ENCODE measurements at places on chromosomes 11 and 22.

DNA sequence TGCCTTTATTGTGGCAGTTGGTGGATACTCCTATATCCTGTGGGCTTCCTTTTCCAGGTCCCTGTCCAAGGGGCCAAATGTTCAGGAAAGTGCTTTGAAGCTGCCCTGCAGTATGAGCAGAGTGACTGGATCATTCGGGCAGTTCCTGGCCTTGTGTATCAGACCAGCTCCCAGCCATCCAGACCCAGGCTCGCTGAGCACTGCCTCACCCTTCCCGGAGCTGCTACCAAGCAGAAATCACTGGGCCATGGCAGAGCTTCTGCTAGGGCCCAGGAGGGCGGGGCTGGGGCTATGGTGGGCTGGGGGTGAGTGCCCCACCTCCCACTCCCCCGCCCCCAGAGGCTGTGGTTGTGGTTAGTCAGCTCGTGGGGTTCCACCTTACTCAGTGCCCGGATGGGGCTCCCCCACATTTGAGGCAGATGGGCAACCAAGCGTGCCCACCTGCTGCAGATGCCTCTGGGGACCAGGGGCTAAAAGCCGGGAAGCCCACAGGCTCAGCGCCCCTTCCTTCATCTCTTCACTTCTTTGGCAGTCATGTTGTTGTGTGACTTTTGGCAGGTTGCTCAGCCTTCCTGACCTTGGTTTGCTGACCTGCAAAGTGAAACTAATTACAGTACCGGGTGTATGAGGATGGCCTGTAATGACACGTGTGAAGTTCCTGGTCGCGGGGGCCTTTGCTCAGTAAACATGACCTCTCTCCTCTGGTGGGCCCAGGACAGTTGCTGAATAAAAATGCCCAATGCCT is 2.1 kb upstream of the LRRC32 start:
- no peak for DNase-seq

- no peak for DNase-seq
Observed at GRCh38 chr11:83982825-83983224, 696.7 kb upstream of the CCDC90B start.

GRCh38 chr22:28817919-28818859 is 17.8 kb upstream of the XBP1 start:
- no peak for DNase-seq

DNA sequence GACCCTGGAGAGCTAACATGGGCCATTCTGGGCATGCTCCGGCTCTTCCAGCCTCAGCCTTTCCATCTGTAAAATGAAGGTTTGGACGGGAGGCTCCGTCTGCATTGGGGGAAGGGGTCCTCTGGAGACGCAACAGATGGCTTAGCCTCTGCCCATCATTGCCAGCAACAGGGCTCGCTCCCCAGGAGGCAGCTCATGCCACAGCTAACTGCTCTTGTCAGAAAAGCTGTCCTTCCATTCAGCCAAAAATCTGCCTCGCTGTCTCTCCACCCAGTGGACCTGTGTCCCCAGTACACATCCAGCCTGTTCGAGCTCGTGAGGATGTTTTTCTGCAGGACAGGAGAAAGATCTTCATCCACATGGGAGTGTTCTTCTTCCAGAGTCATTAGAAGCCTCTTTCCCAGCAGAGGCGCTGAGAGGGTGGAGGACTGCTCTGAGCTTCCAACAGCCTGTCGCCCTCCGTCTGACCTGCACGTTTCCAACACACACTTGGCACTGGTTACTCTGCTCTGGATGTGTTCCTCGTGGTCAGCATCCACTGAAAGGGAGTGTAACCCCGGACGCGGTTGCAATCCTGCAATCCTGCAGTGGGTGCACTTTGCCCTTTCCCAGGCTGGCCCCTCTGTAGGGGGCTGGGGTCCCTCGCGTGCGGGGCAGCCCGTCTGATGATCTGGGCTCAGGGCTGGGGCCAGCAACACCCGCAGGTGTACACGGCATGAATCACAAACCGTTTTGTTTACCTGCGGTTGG is 1340.9 kb downstream of the TBC1D22A start:
- no peak for DNase-seq

GRCh38 chr11:1223346-1224110 is 662 bp downstream of the MUC5B start:
- no peak for DNase-seq

DNA sequence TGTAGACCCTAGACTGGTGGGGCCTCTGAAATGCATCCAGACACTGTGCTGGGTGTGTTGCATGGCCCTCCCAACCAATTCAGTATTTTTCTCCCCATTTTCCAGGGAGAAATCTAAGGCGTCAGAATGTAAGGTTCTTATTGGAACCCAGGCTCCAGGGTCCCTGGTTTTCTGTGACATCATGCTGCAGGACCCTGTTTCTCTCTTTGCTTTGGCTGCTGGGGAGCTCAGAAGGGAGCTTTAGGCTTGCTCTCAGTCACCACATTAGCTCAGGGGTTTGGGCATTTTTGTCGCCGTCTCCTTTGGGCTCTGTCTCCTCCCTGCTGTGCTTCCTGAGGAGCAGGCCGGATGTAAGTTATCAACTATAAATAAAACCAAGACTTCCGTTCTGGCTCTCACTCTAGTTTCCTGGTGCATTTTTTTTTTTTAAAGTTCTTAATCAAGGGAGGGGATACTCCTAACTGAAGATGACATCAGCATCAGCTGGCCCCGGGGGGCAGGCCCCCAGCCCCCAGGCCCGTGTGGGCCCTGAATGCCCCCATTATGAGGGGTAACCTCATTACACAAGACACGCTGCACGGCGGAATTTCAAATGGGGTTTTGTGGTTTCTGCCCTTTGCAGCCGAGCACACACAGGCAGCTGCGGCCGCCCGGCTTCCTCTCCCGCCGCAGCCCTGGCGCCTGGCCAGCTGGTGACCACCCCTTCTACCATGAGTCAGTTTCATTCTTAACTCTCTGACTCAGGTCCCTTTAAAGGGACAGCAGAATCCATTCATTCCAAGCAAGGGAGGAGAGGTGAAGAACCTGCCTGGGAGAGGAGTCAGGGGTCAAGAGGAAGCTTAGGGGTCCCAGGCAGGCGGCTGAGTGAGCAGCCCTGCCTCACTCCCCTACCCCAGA is 3.2 kb downstream of the MYEOV start:
- DNase-seq: no peak

- DNase-seq: no peak
Observed at GRCh38 chr11:8959546-8960166, 4.6 kb downstream of the TMEM9B start.

DNA sequence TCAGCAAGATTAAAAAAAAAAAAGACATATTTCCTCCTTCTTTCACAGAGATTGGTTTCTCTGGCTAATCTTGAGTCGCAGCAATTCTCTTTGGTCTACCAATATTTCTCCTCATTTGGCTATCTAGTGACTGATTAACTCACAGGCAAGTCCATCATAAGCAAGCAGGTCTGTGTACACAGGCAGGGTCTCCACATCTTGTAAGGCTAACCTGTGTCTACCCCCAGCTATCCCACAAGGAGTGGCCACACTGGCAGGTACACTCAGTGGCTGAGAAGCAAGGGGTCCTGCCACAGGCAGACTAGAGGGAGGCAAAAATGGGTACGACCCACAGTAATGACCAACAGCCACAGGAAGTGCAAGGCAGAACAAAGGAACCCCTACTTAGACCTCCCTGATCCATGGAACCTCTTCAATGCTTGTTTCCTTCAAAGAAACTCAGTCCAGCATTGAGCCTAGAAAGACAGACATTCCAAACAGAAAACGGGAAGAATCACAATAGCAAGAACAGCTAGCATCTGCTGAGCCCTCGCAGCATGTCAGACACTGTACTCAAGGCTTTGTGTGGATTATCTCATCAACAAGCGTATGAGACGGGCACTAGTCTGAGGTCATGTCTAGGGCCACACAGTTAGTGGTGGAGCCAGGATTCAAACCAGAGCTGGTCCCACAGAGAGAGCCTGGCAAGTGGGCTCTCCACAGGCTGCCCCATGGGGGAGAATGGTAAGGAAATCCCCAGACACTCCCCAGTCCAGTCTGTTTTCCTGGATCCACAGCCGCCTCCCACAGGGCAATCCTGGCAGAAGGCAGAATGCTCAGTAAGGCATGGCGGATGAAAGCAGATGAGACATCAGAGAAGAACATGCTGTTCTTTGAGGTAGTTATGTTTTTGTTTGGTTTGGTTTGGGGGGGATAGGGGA is 34.3 kb downstream of the PLEKHA7 start:
- DNase-seq: no peak

- no peak for DNase-seq
Observed at GRCh38 chr22:20582520-20583361, 75.3 kb downstream of the MED15 start.

DNA sequence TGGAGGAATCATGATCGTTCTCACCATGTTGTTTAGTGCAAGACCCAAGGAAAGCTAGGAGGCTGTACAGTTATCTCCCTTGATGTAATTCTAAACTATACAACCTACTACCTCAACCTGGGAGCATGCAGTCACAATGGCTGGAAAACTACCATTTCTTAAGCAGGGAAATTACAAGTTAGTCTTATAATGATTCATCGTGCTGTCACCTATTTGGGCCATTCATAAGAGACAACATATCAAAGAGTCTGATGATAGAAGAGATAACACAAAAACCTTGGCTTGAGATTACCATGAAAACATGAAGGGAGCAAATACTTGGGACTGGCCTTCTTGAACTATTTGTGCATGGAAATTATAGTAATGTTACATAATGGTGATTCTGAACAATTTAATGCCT is 30.5 kb upstream of the BLID start:
- no peak for DNase-seq

DNA sequence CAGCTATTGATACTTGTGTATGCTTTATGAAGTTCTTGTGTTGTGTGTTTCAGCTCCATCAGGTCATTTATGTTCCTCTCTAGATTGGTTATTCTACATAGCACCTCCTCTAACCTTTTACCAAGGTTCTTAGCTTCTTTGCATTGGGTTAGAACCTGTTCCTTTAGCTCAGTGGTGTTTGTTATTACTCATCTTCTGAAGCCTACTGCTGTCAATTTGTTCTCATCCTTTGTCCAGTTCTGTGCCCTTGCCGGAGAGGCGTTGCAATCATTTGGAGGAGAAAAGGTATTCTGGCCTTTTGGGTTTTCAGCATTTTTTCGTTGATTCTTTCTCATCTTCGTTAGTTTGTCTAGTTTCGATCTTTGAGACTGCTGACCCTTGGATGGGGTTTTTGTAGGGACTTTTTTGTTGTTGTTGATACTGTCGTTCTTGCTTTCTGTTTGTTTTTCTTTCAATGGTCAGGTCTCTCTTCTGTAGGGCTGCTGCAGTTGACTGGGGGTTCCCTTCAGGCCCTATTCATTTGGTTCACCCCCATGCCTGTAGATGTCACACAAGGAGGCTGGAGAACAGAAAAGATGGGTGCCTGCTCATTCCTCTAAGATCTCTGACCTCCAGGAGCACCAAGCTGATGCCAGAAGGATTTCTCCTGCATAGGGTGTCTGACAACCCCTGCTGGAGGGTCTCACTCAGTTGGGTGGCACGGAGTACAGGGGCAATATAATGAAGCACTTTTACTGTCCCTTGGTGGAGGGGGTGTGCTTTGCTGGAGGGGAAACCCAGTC is 35.9 kb upstream of the MUC15 start:
- no peak for DNase-seq

GRCh38 chr11:110759972-110760381 is 47.7 kb upstream of the ARHGAP20 start:
- DNase-seq: no peak

Data from NCI-H1417 treated with DMSO at 0.1 percent for 48 hours (cell line).